Pulmonary artery endothelial cell (primary cell): ENCODE measurements at places on chromosomes 6 and 20. TPM values are rescaled to one million over a fixed set of nuclear protein-coding genes. Genes with fewer than 3 reads are reported as not detected.

The FKBP5 gene
- total RNA-seq, result 67.2 and 89.1 TPM in 2 replicates

The C20orf202 gene
- 0.07 TPM in 1 of 2 replicates, not detected in the other for total RNA-seq

The COL9A3 gene
- total RNA-seq, result 0.04 and 0.20 TPM in 2 replicates

The RIPOR3 gene
- total RNA-seq, result under 0.01 TPM in 1 of 2 replicates, not detected in the other

The MYB gene
- total RNA-seq, result 0.13 and 0.18 TPM in 2 replicates

The FHL5 gene
- not detected in 2 replicates for total RNA-seq

The MOCS3 gene
- 8.7 and 9.5 TPM in 2 replicates for total RNA-seq

The CLIC5 gene
- total RNA-seq, result 0.07 TPM in 1 of 2 replicates, not detected in the other

The SLX4IP gene
- total RNA-seq, result 2.8 and 3.9 TPM in 2 replicates

The FILIP1 gene
- total RNA-seq, result 2.3 and 10.5 TPM in 2 replicates

The HLA-G gene
- total RNA-seq, result not detected in 2 replicates

The CDSN gene
- total RNA-seq, result not detected in 2 replicates

The OPRL1 gene
- total RNA-seq, result 2.0 and 2.6 TPM in 2 replicates

The NKX2-4 gene
- total RNA-seq, result not detected in 2 replicates

The LY6G6C gene
- total RNA-seq, result not detected in 2 replicates

The ZNF322 gene
- 14.2 and 15.6 TPM in 2 replicates for total RNA-seq

The PXDC1 gene
- 96.0 and 104 TPM in 2 replicates for total RNA-seq

The BIRC7 gene
- not detected in 2 replicates for total RNA-seq

The TNF gene
- total RNA-seq, result not detected in 2 replicates

The ADA gene
- 16.7 and 22.4 TPM in 2 replicates for total RNA-seq

The HTR1B gene
- total RNA-seq, result 49.1 and 64.4 TPM in 2 replicates

The SLC35D3 gene
- total RNA-seq, result not detected in 2 replicates

The LY6G5B gene
- 1.5 and 1.9 TPM in 2 replicates for total RNA-seq

The CYP39A1 gene
- 0.13 and 0.18 TPM in 2 replicates for total RNA-seq

The SLC35B2 gene
- total RNA-seq, result 43.8 and 57.0 TPM in 2 replicates

The ZFP64 gene
- total RNA-seq, result 22.0 and 27.4 TPM in 2 replicates

The MCCD1 gene
- total RNA-seq, result not detected in 2 replicates

The ZBTB46 gene
- total RNA-seq, result 7.2 and 13.0 TPM in 2 replicates

The TSPO2 gene
- total RNA-seq, result not detected in 2 replicates

The OR12D3 gene
- not detected in 2 replicates for total RNA-seq

The CCN5 gene
- not detected in 2 replicates for total RNA-seq

The CALHM4 gene
- total RNA-seq, result 0.13 and 0.28 TPM in 2 replicates

The GRIK2 gene
- not detected in 2 replicates for total RNA-seq

The TTLL9 gene
- total RNA-seq, result 0.04 and 0.07 TPM in 2 replicates

The SLCO4A1 gene
- 3.6 and 10.4 TPM in 2 replicates for total RNA-seq

The CPXM1 gene
- 0.26 and 0.74 TPM in 2 replicates for total RNA-seq

The BNIP5 gene
- not detected in 2 replicates for total RNA-seq

The MICB gene
- 24.8 and 29.2 TPM in 2 replicates for total RNA-seq

The LRRC1 gene
- total RNA-seq, result 11.4 and 17.5 TPM in 2 replicates

The GSTA4 gene
- total RNA-seq, result 19.7 and 22.1 TPM in 2 replicates

The MICA gene
- 52.4 and 72.9 TPM in 2 replicates for total RNA-seq

The GGTLC1 gene
- not detected in 2 replicates for total RNA-seq

The DNAH8 gene
- total RNA-seq, result 0.04 and 0.07 TPM in 2 replicates

The PSMF1 gene
- 32.4 and 39.9 TPM in 2 replicates for total RNA-seq

The RGS17 gene
- total RNA-seq, result 1.5 and 6.1 TPM in 2 replicates

The SLC12A5 gene
- total RNA-seq, result 0.07 and 0.26 TPM in 2 replicates

The BPIFA1 gene
- not detected in 2 replicates for total RNA-seq

The MYMX gene
- 0.13 TPM in 1 of 2 replicates, not detected in the other for total RNA-seq

The SLPI gene
- 0.18 TPM in 1 of 2 replicates, not detected in the other for total RNA-seq

The TGM2 gene
- total RNA-seq, result 390 and 674 TPM in 2 replicates

The DEFB132 gene
- total RNA-seq, result not detected in 2 replicates

The FAM83B gene
- total RNA-seq, result 0.04 TPM in 1 of 2 replicates, not detected in the other

The GSTA1 gene
- not detected in 2 replicates for total RNA-seq

The SLC2A10 gene
- 6.5 and 8.1 TPM in 2 replicates for total RNA-seq

The ARMH2 gene
- total RNA-seq, result not detected in 2 replicates

The PNPLA1 gene
- not detected in 2 replicates for total RNA-seq

The STMND1 gene
- total RNA-seq, result not detected in 2 replicates
